ENCODE measurements at places on chromosomes 12 and 14.

DNA sequence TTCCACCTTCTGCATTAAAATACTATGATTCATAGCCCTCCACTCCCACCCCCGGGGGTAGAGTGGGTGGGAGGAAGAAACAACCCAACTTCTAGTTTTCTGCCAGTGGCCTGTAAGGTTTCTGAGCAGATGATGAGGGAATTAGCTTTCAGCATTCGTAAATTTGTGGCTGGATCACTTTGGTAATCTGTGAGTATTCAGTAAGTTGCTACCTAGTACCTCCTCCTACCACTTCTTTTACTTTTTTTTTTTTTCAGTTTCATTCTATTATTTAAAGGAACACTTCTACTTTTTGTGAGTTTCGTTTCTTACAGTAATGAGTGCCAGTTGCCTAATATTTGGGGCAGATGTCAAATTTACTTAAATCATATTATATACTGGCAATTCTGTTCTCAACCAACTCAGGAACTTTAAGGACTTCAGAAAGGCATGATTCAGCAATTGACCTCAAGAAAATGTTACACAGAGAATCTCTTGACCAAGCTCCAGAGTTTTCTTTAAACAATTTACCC, 42.4 kb upstream of the EMP1 start:
- no peak for DNase-seq

- DNase-seq: no peak
These were observed 8.5 kb upstream of the GAS2L3 start for GRCh38 chr12:100564905-100565467.

DNA sequence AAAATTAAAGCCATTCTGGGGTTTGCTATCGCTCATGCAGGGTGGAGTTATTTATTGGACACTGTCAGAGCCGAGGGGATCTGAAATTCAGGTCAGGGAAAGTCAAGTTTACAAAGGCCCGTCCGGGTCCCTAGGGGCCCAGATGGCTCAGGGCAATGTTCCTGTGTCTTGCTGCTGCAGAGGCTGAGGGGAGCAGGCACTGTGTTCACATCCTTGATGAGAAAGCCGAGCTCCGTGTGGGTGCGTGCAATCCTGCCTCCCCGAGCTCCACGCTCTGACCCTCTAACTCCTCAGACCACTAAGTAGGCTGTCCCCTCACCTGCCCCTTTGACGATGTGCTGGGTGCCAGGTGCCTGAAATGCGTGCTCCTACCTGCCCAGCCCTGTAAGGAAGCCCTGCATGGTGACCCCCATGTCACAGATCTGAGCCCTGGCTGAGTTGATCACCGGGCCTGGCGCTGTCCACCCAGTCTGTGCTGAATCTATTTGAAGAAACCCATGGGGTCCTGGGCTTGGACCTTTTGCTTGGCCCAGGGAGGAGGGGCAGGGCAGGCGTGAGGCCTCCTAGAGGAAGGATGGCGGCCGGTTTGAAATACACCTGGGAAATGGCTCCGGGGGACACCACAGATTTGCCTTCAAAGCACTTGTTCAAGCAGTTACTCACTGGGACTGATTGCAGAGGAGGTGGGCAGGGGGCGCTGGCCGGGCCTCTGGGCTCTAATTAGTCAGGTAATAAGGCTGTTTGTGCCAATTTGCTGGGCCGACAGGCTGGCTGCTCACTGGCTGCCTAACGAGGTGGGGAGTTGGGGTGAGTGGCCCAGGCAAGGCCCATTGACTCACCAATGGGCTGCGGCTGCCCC, 204.3 kb downstream of the KIF26A start:
- DNase-seq: no peak

- DNase-seq: no peak
These were observed 473.7 kb upstream of the SYT1 start for GRCh38 chr12:78390920-78391319.

DNA sequence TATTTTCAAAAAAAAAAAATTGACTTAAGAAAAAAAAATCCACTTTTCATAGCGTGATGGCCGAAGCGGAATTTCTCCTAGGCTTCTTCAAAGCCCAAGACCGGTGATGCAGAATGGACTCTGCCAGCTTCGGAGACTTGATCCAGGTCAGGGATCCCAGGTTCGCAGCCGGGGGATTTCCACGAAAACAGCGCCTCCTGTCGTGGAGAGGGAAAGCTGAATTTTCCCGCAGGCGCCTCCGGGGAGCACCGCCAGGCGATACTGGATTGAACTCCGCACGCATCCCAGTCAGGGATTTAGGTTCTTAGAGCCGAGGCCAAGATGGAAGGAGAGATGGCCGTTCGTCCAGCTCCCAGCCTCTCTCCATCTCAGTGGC, 2.1 kb downstream of the TTC6 start:
- DNase-seq: no peak

DNA sequence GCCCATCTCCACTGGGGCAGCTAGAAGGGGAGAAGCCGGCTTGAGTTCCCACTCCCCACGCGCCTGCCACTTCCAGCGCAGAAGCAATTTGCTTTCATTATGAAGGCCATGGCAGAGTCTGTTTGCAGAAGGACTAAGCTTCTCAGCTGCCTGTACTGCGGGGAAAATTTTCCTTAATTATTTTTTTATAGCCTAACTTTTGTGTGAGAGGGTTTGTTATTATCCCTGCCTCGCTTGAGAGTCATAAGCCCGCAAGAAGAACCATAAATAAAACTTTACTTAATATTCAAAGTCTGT, 56.0 kb upstream of the DLK1 start:
- DNase-seq: no peak

DNA sequence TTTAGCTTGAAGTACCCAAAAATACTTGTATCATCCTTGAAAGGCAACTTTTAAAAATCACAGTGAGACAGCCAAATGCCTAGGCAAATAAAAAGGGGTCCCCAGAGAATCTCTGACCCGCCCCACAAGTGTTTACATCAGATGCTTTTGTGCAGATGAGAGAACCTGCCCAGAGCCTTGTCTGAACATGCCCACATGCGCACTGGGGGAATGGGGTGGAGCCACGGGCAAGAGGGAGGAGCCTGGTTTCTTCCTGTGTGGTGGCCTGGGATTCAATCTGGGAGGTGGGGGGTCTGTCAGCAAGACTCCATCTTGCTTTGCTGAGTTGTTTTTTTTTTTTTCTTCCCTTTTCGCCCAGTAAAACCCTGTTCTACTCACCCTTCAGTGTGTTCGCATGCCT, 381.7 kb upstream of the CCDC196 start:
- no peak for DNase-seq

- no peak for DNase-seq
These were observed 25.7 kb downstream of the ALKBH1 start for GRCh38 chr14:77682158-77682553.

DNA sequence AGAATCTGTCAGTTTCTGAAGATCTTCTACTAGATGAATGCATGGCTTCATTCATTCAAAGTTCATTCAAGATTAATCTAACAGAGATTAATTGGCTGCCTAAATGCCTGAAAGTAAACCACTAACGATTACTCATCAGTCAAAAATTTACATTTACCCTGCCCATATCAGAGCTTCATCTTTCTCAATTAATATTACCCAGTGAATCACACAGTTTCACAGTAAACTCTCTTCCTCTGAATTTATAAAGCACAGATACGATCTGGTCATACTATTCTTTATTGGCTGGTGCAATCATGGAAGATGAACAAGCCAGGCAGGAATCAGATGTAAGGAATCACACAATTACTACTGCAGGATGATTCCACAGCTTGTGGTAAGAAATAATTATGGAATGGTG, 377.7 kb downstream of the SLC16A7 start:
- no peak for DNase-seq

Measured in activated CD4-positive, alpha-beta T cell treated with anti-CD3 and anti-CD28 coated beads, Interleukin-2, Interleukin-6, amounts not matched to agents 100 ng/mL and 50 ng/mL, durations not matched to agents 16 hours and 8 hours (primary cell).